ENCODE measurements at places on chromosomes 11 and 22. TPM values are rescaled to one million over a fixed set of nuclear protein-coding genes. Genes with fewer than 3 reads are reported as not detected.

DNA sequence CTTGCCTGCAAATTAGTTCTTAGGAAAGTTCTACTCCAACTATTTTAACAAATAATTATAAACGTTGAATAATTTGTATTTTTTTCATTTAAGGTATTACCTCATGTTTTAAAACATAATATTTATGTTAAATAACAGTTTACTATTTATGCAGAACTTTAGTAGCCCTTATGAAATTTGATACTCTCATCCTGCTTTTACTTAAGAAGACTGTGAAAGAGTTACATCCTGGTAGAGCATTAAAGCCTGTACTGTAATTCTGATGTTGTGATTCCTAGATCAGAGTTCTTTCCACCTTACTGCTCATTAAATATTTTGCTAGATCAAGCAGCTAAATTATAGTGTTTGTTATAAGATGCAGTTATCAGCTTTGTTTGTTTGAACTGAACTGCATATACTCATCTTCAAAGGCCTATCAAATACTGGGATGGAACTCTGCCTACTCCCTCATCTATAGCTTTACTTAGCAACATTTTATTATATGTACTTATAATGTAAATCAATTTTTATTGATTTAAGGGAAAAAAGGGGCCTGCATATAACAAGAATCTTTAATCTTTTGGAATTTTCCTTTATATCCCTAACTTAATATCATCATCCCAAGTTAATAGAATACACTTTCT lies 304.2 kb downstream of the DYNC2H1 start:
- ATAC-seq, result no peak

GRCh38 chr11:66848671-66849500 lies 5.6 kb downstream of the RCE1 start:
- no peak for ATAC-seq

DNA sequence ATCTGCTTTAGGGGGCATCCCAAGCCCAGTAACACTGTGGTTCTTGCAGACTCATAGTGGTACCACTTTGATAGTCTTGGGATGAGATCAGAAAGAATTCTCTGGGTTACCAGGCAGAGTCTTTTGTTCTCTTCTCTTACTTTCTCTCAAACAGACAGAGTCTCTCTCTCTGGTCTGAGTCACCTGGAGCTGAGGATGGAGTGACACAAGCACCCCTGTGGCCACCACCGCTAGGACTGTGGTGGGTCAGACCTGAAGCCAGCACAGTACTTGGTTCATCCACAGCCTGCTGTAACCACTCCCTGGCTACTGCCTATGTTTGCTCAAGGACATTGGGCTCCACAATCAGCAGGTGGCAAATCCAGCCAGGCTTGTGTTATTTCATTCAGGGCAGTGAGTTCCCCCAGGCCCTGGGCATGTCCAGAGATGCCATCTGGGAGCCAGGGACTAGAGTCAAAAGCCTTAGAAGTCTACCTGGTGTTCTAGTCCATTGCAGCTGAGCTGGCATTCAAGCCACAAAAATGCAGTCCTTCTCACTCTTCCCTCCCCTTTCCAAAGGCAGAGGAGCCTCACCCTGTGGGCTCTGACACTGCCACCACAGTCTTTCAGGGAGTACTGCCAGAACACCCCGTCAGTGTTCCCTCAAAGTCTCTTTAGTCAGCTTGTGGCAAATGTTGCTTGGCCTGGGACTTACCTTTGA lies 29.9 kb downstream of the ENDOD1 start:
- no peak for ATAC-seq

- no peak for ATAC-seq
These were observed 82.7 kb downstream of the GGT1 start for GRCh38 chr22:24685531-24686190.

DNA sequence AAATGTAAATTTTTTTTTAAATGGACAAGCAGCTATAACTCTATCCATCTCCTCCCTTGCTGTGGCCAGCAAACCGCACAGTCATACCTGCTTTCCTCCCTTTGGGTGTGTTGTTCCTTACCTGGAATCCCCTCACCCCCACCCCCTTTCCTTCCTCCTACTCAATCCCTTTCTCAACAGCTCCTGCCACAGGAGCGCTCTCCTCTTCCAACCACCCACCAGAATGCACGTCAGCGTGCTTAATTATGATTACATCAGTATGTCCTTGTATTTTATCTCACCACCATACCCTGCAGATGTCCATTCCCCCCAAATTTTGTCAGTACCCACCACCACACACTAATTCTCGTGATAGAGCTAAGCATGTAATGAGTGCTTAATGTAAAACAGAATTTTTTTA lies 60.9 kb upstream of the LMO2 start:
- no peak for ATAC-seq

SYT8 gene
- 1.3 TPM for total RNA-seq

DNA sequence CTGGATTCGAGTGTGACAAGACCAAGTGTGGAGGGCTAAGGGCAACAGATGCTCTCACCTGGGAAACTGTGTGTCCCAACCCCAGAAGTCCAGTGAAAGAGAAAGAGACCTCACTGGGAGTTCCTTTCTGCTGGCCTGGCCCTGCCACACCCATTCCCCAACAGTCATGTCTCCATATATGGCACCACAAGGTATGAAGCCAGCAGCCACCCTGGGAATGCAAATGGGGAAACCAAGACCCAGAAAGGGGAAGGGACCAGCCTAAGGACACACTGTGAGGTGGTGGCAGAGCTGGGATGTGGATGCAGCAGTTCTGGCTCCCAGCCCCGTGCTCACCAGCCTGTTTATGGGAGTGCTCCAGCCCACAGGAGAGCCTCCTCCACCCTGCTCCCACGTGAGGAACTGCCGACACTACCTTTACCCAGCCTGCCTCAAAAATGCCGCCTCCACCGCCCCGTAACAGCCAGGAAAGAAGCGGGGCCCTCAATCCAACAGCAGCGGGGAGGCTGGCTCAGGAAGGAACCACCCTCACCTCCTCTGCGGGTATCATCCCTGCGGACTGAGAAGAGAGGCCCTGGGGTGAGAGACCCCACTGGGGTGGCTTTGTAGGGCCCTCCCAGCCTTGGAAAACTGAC lies 12.6 kb downstream of the LMO1 start:
- no peak for ATAC-seq

MAPK8IP2 gene
- 0.26 TPM for total RNA-seq

DNA sequence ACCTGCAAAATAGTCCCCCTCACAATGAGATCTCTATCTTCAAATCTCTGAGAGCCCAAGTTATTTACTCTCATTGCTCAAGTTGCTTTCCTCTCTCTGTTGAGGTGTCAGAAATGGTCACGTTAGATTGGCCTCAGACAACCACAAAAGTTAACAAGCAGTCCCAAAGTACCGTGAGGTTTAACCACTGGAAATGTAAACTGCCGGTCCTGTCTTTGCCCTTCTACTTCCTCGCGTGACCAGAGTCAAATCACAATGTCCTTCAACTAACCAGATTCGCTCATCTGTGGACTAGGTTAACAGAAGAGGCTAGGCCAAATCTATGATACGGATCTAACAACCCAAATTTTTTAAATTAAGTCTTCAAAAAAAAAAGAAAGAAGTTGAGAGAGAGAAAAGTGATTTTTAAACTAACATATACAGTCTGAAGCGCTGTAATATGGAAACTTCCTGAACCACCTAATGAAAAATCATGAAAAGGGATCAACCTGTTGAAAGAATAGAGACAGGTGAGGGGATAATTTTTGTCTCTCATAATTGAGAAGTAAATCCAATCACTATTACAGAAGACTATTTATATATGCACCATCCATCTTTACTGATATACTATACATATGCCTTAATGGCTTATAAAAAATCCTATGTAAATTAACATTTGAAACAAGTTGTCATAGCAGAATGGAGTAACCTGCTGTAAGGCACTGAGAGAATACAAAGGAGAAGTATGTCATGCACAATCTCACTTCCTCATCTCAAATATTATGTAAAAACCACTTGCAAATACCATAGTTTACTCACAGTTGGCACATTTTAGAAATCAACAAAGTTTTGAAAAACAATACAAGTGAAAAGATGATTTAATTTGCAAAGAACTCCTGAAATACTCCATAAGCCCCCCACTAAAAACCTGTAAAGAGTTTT lies 3.3 kb upstream of the JAML start:
- no peak for ATAC-seq

LMO1 gene
- 9.3 TPM for total RNA-seq

DNA sequence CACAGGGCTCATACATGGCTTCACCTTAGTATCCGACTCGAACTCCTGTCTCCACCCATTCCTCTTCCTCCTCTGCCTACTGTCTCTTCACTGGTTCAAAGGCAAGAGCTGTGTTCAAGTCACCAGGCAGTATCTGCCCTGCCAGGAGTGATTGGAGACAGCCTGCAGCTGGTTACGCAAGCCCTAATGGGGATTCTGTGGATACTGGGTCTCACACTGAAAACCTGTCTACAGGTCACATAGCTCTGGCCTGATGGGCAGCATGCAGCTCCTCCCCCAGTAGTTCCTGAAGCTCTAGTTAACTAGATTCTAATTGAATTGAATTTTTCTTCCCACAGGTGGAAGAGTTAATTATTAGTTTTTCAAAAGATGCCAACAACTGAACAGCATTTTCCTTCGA lies 332.2 kb downstream of the TMEM135 start:
- ATAC-seq, result no peak

SMTNL1 gene
- 0.57 TPM for total RNA-seq

SLC37A4 gene
- total RNA-seq, result 8.5 TPM

SPCS2 gene
- total RNA-seq, result 50.8 TPM

GRCh38 chr11:5489576-5490357 lies 1.3 kb downstream of the OR52D1 start:
- ATAC-seq, result no peak

- ATAC-seq, result no peak
These were observed 2.1 kb downstream of the TOLLIP start for GRCh38 chr11:1307163-1307870.

GRCh38 chr22:43622886-43623285 lies 189.2 kb downstream of the EFCAB6 start:
- ATAC-seq, result no peak

DNA sequence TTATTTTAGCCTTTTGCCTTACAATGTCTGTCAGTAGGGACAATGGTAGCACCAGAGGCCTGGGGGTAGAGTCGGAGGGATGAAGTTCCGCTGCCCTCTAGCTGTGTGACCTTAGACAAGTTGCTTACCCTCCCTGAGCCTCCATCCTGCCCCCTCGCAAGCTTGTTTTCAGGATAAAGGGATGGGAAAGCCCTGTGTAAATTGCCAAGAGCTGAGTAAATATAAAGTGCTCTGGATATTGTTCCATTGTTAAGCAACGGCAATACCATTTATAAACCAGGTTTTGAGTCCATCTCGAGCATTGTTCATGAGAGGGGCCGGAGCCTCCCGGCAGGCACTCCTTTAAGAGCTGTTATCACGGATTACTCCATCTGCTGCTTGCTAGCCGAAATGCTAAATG lies 72.9 kb downstream of the ZBTB16 start:
- no peak for ATAC-seq

NFAM1 gene
- total RNA-seq, result 0.45 TPM

LRRC74B gene
- total RNA-seq, result 0.13 TPM

- ATAC-seq, result peak; percentile 8
These were observed 555 bp downstream of the TP53I11 start for GRCh38 chr11:44950031-44950624.

DNA sequence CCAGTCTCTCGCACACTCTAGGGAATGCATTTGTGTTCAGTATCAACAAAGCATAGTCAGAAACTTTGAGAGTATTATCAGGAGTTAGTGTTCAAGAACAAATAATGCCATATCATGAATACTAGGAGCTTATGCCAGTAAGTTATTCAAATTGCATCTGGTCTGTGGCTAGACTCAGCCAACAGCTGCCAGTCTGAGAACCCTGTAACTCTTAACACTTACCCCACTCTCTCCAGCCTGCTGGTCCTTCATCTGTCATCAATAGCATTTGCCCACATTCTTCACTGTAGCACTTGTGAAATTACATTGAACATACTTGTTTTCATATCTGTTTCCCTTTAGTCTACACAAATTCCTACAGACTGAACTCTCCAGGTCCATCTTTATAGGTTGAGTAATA lies 1157.5 kb upstream of the RAG2 start:
- ATAC-seq, result no peak

IFTAP gene
- 57.1 TPM for total RNA-seq

DNA sequence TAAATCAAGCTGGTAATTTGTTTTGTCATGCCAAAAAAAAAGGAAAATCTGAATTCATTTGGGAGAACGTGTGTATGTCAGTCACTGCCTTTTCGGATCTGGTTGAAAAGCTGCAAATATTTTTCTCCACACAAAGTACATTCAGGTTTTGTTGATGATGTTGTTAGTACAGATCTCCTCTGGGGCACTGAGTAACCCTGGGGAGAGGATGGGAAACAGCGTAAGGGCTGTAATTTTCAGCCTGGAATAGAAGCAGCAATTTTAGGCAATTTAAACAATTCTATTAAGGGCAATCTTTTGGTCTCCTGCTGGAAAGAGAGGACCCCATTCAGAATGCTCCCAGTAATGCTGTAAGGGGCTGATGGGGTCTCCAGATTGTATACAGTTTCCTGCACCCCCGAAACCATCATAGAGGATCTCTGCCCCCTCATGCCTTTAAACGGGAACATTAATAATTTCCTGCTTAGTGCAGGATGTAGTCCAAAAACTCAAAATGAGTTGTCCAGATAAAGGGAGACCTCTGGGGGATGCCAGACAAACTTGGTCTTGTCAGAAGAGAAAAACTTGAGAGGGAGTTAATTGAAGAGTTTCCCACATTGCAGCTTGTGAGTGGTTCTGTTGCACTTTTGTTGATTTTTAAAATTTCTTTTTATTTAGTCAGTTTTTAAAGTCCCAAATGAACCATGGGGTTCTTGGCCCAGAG lies 132.3 kb downstream of the COMMD9 start:
- ATAC-seq, result no peak

GRCh38 chr11:76276046-76276780 lies 69.9 kb upstream of the WNT11 start:
- no peak for ATAC-seq

- ATAC-seq, result no peak
These were observed 122.9 kb upstream of the NAV2 start for GRCh38 chr11:19589567-19590260.

GRCh38 chr11:36350137-36350513 lies 54.0 kb downstream of the PRR5L start:
- no peak for ATAC-seq

DNA sequence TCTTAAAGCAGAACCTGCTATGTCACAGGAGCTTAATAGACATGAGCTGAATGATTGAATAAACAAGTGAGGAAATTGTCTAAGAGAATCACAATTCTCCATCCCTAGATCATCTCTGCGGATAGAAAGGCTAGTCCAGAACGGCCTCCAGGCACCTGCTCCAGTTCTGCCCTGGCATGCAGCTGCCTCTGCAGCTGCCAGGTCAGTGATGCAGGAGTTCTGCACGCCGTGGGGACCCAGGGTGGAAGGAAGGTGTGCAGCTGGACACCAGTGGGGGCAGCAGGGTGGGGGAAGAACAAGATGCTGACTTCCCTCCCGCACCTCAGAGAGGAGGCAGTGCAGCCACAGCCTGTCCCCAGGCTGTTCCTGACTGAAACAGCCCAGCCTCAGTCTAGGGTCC lies 192.1 kb upstream of the NCAM1 start:
- ATAC-seq, result no peak
